ENCODE measurements at places on chromosomes 12 and 14. TPM values are rescaled to one million over a fixed set of nuclear protein-coding genes. Genes with fewer than 3 reads are reported as not detected.

DNA sequence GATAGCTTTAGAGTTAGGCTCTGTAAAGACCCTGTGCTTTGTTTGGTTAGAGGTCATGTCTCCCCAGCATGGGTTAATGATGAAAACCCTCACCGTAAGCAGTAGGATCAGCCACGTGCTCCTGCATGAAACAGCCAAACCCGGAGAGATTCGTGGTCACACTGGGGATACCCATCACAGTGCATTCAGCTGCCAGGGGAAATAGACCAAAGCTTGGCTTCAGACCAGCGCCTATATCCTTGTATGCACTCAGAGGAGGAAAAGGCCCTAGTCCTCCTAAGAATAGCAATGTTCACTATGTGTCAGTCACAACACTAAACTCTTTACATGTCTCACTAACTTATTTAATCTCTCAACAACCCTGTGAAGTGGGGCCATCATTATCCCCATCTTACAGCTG is 16.3 kb downstream of the SPX start:
- no peak for DNase-seq
- no peaks in the 10 kb centered on the region for H3K36me3 ChIP-seq
- H3K4me3 ChIP-seq, result no peak overlapping the region
- no peaks in the 10 kb centered on the region for H3K4me1 ChIP-seq

Gene KRT72
- total RNA-seq, result 2.1 TPM

Gene TMEM132C
- total RNA-seq, result not detected

DNA sequence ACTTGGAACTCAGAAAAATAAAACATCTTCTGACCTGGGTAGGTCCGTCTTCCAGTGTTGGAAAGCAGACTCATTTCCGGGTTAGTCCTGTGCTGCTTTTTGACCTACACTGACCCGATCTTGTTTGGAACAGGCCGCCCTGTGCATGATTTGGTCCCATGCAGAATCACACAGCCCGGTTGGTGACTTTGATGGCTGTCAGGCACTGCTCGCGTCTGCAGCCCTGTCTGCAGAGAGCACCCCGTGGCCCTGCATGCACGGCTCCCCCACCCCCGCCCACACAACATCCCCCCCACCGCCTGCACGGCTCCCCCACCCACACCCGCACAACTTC is 31.6 kb downstream of the PACS2 start:
- H3K27me3 ChIP-seq, result no peaks in the 10 kb centered on the region
- no peak for DNase-seq
- no peak overlapping the region for H3K4me3 ChIP-seq
- H3K36me3 ChIP-seq, result peaks cover 3% of the 10 kb centered on the region
- no peaks in the 10 kb centered on the region for H3K4me1 ChIP-seq
- H3K27ac ChIP-seq, result no peak overlapping the region

DNA sequence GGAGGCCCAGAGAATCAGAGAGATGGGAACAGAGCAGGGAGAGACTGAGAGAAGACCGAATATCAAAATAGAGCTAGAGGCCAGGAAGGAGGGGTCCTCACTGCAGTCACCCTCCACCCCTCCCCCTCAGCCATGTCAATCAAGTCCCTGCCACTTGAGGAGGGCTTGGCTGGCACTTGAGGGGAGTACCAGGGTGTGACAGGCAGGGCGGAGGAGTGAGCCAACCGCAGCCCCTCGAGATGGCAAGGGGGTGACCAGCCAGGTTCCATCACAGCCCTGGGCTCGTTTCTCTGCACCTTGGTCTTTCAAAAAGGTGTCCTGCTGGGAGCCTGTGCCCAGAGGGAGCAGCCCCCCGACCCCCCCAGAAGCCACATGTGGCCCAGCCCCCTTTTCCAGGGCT is 4.2 kb downstream of the AQP5 start:
- H3K27me3 ChIP-seq, result no peaks in the 10 kb centered on the region
- H3K27ac ChIP-seq, result no peak overlapping the region
- DNase-seq, result no peak
- no peaks in the 10 kb centered on the region for H3K36me3 ChIP-seq
- H3K4me1 ChIP-seq, result peaks cover 9% of the 10 kb centered on the region

DNA sequence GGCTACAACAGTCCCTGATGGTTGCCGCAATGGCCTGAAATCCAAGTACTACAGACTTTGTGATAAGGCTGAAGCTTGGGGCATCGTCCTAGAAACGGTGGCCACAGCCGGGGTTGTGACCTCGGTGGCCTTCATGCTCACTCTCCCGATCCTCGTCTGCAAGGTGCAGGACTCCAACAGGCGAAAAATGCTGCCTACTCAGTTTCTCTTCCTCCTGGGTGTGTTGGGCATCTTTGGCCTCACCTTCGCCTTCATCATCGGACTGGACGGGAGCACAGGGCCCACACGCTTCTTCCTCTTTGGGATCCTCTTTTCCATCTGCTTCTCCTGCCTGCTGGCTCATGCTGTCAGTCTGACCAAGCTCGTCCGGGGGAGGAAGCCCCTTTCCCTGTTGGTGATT is 16.9 kb downstream of the GPRC5A start:
- H3K4me1 ChIP-seq, result peaks cover 14% of the 10 kb centered on the region
- no peak overlapping the region for H3K4me3 ChIP-seq
- no peaks in the 10 kb centered on the region for H3K27me3 ChIP-seq
- DNase-seq, result no peak

- peak within 1 kb of the TSS; percentile 44 for H3K4me3 ChIP-seq
- H3K36me3 ChIP-seq, result no peaks in the 10 kb centered on the region
- peaks cover 4% of the 10 kb centered on the region for H3K4me1 ChIP-seq
These were observed at the start of gene CABP1 for GRCh38 chr12:120639771-120640721. TSS of gene CABP1 (plus strand) at chr12:120640626. CDS start at chr12:120640686, 60 bp downstream.

Gene CCDC177
- total RNA-seq, result not detected

Gene HSPB8
- total RNA-seq, result not detected

GRCh38 chr12:99861731-99862130 is 123.0 kb downstream of the ANKS1B start:
- no peaks in the 10 kb centered on the region for H3K27me3 ChIP-seq
- no peak overlapping the region for H3K4me3 ChIP-seq
- no peaks in the 10 kb centered on the region for H3K36me3 ChIP-seq
- no peak overlapping the region for H3K27ac ChIP-seq
- H3K4me1 ChIP-seq, result no peaks in the 10 kb centered on the region

DNA sequence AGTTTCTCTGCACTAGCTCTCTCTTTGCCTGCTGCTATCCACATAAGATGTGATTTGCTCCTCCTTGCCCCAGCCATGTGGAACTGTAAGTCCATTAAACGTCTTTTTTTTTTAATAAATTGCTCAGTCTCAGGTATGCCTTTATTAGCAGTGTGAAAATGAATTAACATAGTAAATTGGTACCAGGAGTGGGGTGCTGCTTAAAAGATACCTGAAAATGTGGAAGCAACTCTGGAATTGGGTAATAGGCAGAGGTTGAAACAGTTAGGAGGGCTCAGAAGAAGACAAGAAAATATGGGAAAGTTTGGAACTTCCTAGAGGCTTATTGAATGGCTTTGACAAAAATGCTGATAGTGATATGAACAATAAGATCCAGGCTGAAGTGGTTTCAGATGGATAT is 159.8 kb downstream of the FSCB start:
- no peaks in the 10 kb centered on the region for H3K4me1 ChIP-seq
- no peak overlapping the region for H3K27ac ChIP-seq
- no peak overlapping the region for H3K4me3 ChIP-seq
- DNase-seq, result no peak

Gene KRT6C
- total RNA-seq, result not detected

Gene RERGL
- total RNA-seq, result not detected

DNA sequence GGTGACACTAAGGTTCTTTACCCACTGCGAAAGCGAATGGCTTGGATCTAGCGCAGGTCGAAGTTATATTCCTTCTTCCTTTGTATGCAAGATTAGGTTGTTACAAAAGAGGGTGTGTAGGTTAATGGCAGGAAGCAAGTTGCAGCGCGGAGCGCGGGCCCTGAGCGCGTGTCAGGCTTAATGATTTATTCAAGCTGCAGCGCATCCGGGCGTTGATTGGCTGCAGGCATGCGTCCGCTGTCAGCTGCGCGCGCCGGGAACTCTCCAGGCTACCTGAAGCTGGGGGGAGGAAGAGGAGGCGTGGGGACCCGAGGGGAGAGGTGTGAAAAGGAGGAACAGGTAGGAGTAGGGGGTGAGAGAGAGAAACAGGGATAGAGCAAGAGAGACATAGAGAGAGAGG is 7.4 kb downstream of the ASCL1 start:
- peak; percentile 27 for DNase-seq
- no peak overlapping the region for H3K27ac ChIP-seq
- H3K36me3 ChIP-seq, result no peaks in the 10 kb centered on the region
- H3K27me3 ChIP-seq, result peaks cover 32% of the 10 kb centered on the region
- H3K4me3 ChIP-seq, result no peak overlapping the region
- peaks cover 3% of the 10 kb centered on the region for H3K4me1 ChIP-seq

Gene CPM
- 1.0 TPM for total RNA-seq

DNA sequence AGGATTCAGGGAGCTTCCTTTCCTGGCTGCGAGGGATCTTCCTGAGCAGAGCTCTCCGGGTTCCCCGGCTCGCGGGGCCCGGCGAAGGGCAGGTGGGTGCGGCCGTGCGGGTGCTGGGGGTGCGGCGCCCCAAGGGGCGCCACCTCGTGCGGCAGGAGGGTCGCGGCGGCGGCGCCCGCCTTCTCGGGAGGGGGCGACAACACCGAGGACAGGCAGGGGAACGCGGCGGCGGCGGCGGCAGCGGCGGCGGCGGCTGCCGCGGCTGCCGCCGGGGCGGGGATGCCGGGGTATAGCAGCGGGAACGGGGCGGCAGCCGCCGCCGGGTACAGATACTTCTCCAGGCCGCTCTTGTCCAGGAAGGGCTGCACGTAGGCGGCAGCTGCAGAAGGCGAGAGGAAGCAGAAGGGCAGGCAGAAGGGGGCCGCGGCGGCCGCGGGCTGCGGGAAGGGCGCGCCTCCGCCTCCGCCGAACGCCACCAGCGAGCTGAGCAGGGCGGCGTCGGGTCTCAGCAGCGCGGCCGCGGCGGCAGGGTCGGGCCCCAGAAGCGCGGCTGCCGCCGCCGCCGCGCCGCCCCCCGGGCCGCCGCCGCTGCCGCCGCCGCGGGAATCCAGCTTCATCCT is 2.7 kb downstream of the BHLHE41 start:
- peak overlapping the region; percentile 36 for H3K4me3 ChIP-seq
- no peak for DNase-seq
- H3K36me3 ChIP-seq, result no peaks in the 10 kb centered on the region
